ENCODE measurements at places on chromosomes 6 and 20.

GRCh38 chr20:25992146-25992545 is 295.5 kb upstream of the ZNF337 start:
- no peak for DNase-seq

DNA sequence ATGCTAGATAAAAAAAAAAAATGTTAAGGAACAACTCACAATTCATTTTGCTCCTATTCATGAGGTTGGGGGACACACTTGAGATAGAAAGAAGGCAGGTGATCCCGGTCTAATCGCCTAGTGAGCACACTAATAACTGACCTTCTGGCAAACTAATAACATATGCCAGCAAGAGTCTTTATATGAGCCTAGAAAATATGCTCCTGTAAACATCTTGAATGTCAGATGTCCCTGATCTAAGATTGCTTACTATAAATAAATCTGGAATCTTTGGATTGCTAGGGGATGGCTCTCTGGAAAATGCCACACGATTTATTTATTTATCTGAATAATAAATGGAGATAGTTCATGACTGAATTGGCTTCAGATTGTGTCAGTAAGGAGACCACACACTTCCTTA is 821.9 kb downstream of the GRIK2 start:
- no peak for DNase-seq

DNA sequence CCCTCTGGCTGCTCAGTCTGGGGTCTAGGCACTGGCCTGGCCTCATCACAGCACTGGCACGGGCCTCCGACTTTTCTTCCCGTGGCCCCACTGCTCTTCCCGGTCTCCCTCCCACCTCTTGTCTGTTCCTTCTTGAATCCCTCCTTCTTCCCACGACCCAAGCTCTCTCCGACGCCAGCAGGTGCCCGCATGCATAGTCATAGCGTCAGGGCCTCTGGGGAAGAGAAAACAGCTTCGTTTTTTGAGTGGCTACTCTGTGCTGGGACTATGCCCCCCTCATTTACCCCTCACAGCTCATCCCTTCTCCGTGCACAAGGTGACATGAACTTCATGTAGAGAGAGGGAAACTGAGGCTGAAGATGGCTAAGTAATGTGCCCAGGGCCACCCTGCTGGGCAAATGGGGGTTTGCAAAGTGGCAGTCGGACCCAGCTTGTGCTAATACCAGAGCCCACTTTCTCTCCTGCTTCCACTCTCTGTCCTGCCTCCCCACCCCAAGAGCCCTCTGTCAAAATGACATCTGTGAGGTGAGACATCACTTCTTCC is 59.2 kb downstream of the SYNJ2 start:
- no peak for DNase-seq

- DNase-seq: no peak
Measured at GRCh38 chr6:72824833-72825232, 203.0 kb downstream of the KCNQ5 start.

DNA sequence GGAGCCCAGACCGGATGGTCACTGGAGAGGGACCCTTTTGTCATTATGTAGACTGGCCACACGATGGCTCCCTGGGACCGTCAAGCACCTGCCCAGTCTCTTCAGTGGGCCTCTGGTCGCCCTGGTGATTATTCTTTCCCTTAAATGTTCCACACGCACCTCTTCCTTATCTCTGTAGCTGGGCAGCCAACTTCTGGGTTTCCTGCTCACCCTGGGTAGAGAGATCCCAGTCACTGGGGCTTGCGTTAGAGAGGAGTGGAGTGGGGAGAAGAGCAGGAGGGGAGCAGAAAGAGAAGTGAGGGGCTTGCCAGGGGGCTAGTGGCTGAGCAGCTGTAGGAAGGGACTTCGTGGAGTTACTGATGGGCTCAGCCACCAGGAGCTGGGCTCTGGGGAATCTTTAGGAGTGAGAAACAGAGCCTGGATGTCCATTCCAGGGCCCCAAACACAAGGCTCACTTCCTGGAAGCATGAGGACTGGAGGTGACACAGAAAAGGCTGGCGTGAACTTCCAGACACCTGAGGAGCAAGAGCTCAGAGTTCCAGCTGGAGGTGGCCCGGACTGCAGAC is 150.1 kb downstream of the DHX35 start:
- DNase-seq: no peak

- DNase-seq: no peak
Measured at GRCh38 chr6:111566873-111567517, 38.7 kb downstream of the TRAF3IP2 start.

GRCh38 chr6:142893088-142893487 is 51.9 kb downstream of the HIVEP2 start:
- DNase-seq: no peak

- no peak for DNase-seq
Measured at GRCh38 chr20:63657260-63657936, 714 bp upstream of the RTEL1 start.

DNA sequence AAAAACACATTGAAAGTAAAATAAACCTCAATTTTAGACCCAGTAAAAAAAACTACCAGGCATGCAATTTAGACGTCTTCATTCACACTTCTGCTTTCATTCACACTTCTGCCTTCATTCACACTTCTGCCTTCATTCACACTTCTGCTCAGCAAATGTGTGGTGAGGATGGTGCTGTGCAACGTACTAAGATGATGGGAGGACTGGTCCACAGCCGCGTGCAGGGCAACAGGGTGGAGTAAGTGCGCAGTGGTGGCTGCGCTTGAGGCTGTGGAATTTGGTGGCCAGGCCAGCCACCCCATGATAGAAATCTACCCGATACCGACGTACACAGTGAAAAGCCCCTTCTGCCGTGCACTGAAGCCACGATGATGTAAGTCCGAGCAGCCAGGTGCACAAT is 114.3 kb upstream of the CD93 start:
- no peak for DNase-seq

DNA sequence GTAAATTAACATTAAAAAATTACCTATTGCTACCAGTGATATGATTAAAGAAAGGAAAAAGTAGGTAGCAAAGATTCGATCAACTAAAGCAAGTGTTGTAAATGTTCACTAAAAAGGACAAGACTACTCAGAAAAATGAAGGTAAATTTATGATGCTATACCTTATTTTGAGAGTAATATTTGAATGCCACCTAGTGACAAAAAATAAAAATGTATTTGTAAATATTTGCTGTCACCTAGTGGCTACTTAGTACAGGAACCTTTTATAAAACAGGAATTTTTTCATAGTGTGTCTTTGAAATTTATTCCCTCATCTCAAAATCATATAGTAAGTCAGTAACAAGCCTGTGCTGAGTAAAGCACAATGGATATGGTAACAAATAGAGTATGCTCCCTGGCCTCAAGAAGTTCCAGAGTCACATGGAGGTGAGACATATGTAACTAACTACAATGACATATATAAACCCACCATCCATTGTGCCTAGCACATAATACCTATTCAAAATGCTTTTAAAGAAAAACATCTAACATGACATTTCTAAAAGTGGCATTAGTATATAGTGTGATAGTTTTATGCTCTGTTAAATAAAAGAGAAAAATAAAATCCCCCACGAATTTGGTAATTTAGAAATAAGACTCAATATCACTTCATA is 193.1 kb upstream of the SIM1 start:
- DNase-seq: no peak

DNA sequence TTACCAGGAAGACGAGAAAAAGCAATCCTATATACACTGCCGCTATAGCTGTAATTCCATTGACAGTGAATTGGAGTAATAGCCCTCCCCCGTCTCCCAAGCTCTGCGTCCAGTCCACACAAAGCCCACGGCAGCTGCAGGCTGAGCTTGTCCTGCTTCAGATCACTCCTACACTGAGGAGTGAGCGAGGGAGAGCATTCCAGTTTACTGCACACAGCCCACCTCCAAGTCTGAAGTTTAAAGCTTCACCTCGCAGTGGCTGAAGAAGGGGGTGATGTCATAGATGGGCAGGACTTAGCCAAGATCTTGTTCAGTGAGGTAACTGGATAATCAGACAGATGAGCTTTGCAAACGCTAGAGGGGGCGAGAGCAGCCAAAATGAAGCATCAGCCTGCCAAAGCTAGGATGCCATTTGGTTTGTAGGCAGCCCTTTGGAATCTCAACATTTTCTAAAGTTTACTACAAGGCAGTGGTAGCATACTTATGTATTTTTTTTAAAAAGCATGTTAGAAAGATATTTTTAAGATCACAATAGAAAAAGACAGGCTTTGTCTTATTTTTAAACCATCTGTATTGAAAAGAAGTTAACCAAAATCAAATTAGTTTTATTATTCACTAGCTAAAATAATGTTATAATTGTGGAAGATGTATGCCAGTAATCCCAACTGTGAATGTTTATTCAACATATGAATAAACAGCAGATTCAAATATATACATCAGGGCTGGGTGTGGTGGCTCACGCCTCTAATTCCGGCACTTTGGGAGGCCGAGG is at the start of gene FLRT3:
TSS of gene FLRT3 (minus strand) at position 213 of the 772 bp plus-strand sequence. CDS start 10,106 bp downstream, outside the sequence.
- DNase-seq: no peak

DNA sequence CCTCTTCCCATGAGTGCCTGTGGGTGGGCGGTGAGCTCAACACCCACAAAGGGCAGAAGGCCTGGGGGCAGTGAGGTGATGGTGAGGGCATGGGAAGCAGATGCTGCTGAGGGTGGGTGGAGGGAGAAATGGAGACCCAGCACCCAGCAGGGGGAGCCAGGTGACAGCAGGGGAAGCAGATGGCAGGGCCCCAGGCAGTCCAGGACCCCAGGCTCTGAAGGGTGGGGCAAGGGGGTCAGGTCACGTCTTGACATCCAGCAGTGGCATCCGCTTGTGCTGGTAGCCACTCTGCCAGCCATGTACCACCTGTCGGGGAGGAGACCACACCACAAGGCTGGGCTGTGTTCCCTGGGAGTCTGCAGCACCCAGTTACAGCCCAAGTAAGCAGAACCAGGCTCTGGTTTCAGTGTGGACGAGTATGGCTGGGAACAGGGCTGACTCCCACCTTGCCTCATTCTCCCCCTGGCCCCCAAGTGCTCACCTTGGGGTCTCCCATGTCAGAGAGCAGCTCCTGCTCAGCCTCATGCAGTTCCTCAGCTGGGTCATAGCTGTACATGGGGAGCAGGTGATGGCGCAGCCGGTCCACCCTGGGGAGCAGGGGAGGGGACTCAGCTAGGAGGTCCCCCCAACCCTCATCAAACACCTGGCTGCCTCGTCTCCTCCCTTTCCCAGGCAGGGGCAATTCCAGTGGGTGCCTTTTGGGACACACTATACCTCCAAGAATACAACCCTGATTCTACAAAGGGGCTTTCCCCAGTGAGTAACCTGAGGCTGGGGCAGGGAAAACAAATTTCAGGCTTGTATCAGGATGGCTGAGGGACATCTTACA is 2.0 kb downstream of the SMIM29 start:
- no peak for DNase-seq

DNA sequence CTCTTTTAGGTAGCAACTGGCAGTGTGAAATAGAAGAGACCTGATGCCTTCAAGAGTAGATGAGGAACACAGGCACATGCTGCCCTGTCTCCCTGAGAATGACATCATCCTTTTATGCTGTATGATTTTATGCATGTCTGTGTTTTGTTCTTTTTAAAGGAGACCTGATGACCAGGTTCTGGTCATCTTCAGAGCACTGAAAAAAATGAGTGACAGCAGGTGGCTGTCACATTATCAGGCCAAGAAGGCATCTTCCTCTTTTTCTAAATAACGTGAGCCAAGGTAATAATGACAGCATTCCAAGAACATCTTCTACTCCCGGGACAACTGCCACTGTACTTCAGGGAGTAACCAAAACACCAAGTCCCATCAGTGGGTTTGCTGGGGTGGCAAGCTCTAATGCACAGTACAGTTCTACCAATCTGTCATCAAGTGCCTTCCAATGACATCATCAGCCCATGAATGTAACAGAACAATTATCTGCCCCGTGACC is 28.9 kb downstream of the CNKSR3 start:
- no peak for DNase-seq

DNA sequence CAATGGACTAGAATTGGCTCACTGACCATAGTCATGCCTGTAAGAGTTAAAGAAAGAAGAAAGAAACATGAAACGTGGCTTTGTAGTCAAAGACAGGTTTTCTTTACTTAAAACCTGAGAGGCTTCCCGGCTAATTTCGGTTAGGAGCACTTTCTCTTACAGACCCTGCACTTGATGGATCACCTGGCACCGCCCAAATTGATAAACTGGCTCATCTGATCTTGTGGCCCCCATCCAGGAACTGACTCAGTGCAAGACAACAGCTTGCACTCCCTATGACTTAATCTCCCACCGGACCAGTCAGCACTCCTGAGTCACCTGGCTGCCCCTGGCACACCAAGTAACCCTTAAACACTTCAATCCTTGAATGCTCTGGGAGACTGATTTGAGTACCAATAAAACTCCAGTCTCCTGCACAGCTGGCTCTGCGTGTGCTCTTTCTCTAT is 12.3 kb downstream of the TMEM14B start:
- no peak for DNase-seq

DNA sequence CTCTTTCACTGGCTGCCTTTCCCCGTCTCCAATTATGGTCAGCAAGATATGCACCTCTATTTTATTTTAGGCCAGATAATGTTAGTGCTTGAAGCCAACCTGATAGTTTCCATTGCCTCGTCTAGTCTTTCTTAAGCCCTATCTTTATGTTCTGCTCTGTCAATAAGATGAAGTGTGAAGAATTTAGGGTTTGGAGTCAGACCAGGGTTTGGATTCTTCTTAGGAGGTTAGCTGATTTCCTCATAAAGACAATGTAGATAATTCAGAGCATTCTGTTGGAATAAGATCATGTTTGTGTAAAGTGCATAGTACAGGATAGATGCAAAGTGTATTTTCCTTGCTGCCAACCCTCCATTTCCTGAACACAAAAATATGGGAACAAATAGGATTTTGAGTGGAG is 43.8 kb downstream of the PKIB start:
- no peak for DNase-seq

DNA sequence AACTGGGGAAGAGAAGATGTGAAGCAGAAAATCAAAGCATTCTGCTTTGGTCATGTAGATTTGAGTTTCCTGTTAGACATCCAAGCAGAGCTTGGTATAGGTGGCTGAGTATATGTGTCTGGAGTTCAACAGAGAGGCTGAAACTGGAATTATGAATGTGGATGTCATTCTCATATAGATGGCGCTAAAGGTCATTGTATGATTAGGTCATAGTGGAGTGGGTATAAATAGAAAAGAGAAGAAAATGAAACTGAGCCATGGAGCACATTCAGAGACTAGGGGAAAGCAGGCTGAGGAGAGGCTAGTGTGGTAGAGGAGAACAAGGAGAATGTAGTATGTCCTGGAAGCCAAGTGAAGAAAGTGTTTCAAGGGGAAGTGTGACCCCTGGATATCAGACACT is 295.6 kb upstream of the PLN start:
- no peak for DNase-seq

- no peak for DNase-seq
Measured at GRCh38 chr6:10901770-10902169, 14.9 kb downstream of the SYCP2L start.

DNA sequence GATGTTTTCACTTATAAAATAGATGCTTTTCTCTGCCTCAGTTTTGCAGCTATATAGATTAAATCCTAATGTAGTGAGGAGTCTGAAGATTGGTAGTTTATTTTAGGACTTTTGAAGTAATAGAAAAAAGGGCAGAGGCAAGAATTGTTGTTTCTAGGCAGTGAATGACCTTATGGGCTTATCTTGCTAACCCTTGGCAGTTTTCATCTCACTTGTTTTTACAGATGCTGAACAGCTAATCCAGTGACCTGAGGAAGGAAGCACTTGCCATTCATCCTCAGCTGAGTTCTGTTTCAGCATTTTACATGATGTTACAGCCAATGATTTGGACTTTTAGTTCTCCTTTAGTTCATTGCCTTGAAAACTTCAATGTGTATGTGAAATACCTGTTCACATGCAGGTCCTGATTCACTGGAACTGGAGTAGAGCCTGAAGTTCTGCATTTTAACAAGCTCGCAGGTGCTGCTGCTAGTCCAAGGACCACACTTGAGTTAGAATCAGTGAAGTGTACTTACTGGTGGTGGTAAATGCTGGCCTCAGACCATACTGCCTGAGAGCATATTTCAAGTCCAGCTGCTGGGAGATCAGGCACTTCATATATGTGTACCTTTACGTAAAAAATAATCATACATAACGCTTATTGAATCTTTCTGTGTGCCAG is 86.9 kb downstream of the TULP4 start:
- no peak for DNase-seq

Measured in activated T-helper 9 cell treated with anti-CD3 and anti-CD28 coated beads, Interleukin-2, amount 50 U/mL, for 16 hours (primary cell).